Gastroesophageal sphincter (tissue), 4 donors: ENCODE measurements at places on chromosomes 1 and 21.
A peak's percentile ranks its signal among the peaks of the same experiment; 100 is the strongest.

DNA sequence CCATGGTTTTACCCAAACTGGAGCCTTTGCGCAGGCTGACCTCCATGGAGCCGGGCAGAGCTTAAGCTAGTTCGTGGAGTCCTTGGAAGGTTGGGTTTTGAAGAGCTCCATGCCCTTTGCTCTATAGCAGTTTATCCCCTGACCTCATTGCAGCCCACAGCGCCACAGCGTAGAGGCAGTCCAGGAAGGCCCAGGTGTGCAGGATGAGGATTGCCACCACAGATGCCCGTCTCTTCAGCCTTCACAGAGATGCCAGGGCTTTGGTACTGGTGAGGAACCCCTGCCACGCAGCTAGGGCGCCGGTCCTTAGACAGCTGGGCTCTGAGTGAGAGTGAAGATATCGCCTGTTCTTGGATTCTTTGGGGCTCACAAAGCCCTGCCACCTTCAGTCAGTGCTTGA lies 138.6 kb downstream of the PEX14 start:
- no peak for ATAC-seq

DNA sequence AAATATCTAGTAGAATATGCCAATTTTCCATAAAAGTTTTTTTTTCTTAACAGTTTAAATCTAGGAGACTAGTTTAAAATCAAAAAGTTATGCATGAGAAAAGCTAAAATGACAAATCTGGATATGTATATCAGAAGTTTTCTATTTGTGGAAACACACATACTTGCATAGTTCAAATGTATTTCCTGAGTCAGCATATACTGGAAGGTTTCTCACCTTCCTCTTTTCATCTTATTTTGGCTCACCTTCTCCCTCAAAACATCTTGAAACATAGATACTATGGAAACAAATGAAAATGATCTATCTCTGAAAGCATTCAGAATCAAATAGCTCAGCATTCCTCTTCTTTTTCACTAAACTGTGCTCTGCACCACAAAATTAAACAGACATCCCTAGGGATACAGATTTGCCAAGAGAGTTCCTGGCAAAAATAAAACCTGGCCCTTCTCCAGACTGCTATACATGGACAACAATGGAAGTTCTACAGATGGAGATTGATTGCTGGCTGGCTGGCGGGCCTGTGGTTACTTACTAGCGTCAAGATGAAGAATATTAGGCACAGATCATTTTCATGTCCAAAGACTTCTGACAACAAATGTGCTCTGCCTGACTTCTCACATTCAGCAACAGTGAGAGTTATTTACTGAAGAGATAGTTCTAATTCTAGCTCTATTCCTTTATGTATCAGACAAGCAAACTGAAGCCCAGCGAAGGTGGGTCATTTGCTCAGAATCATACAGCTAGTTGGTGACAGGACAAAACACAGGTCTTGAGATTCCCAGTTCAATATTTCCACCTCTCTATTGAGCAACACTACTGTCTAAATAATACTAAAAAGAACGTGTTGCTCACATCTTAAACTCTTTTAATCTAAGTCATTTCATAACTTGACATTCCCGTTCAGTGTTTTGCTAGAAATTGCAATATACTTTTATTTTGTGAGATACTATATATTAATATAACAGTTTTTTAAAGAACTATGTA lies 26.6 kb downstream of the DIPK1A start:
- peak; percentile 58 for ATAC-seq

DNA sequence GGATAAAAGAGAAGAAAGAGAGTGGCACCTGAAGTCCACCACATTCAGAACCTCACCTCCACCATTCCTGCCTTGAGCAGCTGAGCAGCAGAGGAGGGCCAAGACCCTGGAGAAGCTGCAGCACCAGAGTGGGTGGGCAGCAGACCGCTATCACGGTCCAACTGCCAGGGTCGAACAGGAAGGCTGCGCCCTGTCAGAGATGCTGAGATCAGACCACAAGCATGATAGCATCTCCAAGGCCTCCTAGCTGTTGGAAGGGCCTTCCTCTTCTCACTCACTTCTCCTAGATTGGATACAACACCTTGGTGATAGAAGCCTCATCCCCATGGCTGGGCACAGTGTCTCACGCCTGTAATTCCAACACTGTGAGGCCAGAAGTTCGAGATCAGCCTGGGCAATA lies 12.1 kb upstream of the SLC45A3 start:
- ATAC-seq = no peak

DNA sequence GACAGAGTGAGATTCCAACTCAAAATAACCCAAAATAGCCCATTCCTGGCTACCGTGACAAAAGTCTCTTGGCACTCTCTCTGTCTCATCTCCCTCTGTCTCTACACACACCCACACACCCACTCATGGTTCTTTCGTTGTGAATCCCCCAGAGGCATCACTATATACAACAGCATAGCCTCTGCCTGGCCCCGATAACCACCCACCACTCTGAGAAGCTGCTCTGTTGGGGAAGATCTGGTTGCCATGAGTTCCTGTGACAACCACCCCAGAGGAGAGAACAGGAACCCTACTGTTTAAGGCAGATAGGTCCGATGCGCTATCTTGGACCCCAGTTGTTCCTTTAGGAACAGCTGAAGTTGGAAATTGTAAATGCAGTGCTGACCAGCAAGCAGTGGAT lies 70.4 kb upstream of the LYST start:
- ATAC-seq = no peak

DNA sequence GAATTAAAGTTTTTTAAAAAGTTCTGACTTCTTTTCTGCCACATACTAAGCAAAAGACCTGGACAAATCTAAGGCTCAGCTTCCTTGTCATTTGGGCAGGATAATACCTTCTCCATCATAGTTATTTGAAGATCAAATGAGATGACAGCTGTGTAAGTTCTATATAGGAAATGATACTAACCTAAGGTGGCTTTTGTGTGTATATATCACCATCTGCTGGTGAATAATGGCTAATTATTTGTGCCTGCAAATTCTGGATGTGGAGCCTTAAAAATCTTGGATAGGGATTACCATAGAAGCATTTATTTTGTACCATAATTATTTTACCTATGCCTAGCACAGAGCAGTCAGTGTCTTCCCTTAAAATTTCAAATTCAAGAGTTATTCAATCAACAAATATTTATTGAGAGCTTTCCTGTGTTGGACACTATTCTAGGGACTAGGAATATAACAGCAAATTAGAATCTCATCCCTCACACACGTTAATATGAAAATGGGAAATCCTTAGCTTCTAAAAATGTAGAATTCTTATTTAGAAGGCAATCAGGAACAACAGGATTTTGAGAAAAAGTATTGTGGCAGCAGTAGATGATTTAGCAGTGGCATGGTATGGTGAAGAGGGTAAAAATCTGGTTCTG lies 89.8 kb downstream of the TMEM200B start:
- no peak for ATAC-seq

- no peak for ATAC-seq
Measured at GRCh38 chr1:204134103-204134502, 17.7 kb downstream of the ETNK2 start.

GRCh38 chr21:43578677-43579303 lies 80.5 kb downstream of the HSF2BP start:
- no peak for ATAC-seq

DNA sequence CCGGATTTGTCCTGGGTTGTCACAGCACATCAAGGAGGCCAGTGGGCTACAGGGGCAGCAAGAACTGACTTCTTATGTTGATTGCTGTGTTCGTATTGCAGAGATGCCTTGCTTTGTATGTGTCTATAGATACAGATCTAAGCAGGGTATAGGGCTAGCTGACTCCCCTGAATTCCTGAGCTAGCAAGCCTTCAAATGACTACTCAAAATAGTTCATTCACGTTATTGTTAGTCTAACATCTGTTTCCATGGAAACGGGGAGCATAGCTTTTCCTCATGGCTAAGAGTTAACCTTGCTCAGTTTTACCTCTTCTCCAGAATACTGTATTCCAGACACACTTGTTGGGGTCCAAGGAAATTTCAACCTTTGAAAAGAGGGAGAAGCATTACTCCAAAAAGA lies 24.1 kb downstream of the TRIM45 start:
- no peak for ATAC-seq

- no peak for ATAC-seq
Measured at GRCh38 chr1:34370748-34371147, 194.0 kb downstream of the C1orf94 start.

DNA sequence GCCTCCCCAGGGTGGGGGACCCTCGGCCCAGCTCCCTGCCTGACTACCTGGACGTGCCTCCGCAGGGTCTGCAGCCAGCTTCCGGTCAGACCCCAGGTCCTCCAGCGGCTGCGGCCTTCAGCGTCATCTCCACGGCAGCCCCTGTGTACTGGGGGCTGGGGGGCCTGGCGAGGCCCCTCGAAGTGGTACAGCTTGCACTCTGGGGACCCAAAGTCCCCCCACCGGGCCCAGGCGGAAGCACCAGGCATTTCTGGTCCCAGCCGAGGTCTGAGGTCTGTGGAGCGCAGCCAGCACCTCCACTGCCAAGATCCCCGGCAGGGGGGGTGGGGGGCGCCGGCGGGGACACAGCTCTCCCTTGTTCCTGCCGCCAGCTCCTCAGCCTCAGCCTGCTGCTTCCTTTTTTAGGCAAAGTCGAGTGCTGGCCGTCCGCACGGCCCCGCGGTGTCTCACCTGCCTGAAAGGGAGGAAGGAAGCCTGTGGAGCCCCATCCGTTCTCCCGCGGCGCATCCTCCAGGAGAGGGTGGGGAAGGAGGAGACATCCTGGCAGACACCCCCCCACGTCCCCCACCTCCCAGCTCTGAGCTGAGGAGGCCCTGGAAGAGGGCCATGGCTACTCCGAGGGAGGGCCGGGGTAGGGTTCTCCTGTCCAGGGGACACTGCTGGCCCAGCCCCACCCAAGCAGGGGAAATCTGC lies 1.2 kb upstream of the VWA1 start:
- peak; percentile 26 for ATAC-seq

GRCh38 chr1:205589046-205589445 lies 42.8 kb downstream of the ELK4 start:
- no peak for ATAC-seq

- no peak for ATAC-seq
Measured at GRCh38 chr1:8302081-8302956, 15.6 kb upstream of the SLC45A1 start.

- ATAC-seq = no peak
Measured at GRCh38 chr1:15531003-15531402, 4.4 kb downstream of the DNAJC16 start.

DNA sequence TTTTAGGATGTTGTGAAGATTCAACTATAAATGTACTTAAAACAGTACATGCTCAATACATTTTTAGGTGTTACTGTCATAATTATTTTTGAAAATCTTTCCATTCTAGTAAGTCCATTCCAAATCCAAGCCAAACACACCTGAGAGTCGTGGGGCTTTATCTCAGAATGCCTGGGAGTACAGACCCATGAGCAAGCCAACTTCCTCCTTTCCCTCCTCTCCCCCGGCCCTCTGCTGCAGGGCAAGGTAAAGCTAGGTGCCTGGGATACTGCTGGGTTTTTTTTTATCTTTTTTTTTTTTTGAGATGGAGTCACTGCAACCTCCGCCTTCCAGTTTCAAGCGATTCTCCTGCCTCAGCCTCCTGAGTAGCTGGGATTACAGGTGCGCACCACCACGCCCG lies 16.5 kb downstream of the TMEM51 start:
- ATAC-seq = no peak

- ATAC-seq = no peak
Measured at GRCh38 chr1:30188329-30188728, 535.1 kb downstream of the MATN1 start.

GRCh38 chr1:31665234-31665878 lies 20.7 kb upstream of the PEF1 start:
- ATAC-seq = no peak

GRCh38 chr1:12408662-12409061 lies 178.8 kb downstream of the VPS13D start:
- no peak for ATAC-seq

- ATAC-seq = no peak
Measured at GRCh38 chr1:200675588-200675852, 5.8 kb upstream of the DDX59 start.

- ATAC-seq = no peak
Measured at GRCh38 chr1:86471291-86471690, 2.6 kb downstream of the CLCA1 start.

DNA sequence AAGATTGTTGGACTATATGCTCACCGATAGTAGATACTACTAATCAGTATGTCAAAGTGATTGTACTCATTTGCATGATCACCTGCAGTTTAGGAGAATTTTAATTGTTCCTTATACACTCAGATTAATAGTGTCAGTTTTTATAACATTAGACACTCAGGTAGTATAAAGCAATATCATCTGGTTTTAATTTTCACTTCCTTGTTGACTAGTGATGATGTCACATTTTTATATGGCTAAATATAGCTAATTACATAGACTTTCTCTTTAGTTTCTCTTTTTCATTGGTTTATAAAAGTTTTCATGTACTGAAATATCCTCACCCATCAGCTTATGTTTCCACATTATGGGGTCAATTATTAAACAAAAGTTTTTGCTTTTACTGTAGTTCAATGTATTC lies 1332.4 kb upstream of the ADGRL2 start:
- ATAC-seq = no peak

DNA sequence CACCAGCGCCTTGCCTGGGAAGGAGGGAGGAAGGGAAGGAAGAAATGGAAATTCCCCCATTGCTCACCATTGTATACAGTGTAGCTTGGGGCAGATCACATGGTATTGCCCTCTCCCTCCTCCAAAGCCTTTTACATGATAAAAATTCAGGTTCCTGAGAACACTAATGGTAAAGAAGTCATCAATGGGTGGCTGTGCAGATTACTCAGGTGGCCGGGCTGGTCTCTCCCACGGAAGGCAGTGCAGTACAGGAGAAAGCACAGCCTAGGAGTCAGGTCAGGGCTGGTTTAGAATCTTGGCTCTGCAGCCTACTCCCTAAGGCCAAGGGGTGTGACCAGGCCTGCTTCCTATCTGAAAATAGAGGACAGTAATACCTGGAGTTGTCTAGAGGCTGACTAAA lies 107.9 kb downstream of the SUSD4 start:
- ATAC-seq = no peak

GRCh38 chr1:224774378-224774777 lies 155.1 kb upstream of the DNAH14 start:
- no peak for ATAC-seq

DNA sequence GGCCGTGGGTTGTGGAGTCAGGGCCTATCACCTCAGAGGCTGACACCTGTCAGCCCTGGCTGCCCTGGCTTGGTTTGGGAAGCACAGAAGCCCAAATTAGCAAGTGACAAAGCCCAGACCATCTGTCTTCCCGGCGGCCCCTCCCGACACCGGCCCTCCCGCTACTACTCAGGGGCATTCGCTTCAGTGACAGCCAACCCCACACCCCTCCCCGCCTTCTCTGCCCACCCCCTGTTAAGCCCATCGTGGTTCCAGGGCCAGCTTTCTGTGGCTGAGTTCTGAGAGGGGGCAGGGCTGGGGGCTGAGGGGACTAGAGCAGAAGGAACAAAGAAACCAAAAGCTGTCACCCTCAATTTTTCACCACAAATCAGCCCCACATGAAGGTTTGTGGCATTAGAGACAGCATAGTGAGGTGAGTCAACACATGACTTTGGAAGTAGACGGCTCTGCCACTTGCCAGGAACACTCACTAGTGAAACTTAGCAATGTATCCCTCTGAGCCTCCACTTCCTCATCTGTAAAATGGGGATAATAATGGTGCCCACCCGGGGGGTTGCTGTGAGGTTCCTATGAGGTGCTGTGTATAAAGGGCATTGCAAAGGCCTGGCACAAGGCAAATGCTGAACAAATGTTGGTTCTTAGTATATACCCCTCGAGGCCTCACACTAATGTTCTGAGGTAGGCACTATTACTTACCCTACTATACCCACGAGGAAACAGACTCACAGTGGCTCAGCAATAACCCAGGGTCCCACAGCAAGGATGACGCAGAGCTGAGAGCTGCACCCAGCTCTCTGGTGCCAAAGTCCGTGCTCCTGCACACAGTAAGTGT lies 5.2 kb upstream of the TNNI1 start:
- ATAC-seq = no peak

- no peak for ATAC-seq
Measured at GRCh38 chr1:58738876-58739275, 39.0 kb upstream of the MYSM1 start.
